ENCODE measurements at places on chromosomes 12 and 14.

DNA sequence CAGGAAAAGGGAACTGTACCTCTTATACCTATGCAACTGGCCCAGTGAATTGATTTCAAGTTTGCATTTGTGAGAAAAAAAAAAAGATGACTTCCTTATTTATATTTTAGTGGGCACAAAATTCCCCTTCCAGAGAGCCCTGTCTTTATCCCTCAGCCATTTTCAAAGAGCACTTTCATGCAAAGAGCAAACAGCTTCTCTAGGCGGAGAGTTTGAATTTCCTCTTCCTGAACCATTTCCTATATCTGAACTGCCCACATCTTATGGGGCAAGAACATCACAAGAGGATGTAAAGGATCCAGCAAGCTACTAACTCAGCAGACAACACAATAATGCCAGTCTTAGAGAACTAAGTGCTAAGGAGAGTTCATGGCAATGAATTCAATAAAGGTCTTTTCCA lies 22.3 kb upstream of the PLXNC1 start:
- no peak for DNase-seq

GRCh38 chr12:53972152-53972702 lies 699 bp upstream of the HOXC11 start:
- no peak for DNase-seq

DNA sequence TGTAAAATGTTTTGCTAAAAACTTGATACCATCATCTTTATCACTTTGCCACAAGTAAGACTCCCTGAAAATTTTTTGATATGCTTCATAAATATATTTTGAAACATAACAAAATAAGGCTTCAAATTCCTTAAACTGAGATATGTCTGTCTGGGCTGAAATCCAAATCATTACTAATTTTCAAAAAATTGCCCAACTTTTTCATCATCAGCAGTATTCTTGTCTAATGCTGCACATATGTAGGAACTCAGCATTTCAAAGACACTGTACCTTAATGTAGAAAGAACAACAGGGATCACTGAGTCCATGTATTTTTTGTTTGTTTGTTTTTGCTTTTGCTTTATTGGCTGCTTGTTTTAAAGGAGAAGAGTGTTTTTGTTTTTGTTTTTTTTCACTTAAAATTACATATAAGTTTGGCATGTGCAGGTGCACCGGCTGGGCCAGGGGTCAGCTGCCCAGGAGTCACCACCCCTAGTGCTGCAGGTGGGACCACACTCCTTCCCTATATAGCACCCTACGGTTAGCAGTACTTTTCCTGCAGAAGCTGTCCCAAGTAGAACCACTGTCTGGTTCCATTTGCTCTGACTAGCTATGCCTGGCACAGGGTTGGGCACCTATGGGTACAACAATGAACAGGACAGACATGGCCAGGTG lies 231.2 kb downstream of the PIK3C2G start:
- no peak for DNase-seq

DNA sequence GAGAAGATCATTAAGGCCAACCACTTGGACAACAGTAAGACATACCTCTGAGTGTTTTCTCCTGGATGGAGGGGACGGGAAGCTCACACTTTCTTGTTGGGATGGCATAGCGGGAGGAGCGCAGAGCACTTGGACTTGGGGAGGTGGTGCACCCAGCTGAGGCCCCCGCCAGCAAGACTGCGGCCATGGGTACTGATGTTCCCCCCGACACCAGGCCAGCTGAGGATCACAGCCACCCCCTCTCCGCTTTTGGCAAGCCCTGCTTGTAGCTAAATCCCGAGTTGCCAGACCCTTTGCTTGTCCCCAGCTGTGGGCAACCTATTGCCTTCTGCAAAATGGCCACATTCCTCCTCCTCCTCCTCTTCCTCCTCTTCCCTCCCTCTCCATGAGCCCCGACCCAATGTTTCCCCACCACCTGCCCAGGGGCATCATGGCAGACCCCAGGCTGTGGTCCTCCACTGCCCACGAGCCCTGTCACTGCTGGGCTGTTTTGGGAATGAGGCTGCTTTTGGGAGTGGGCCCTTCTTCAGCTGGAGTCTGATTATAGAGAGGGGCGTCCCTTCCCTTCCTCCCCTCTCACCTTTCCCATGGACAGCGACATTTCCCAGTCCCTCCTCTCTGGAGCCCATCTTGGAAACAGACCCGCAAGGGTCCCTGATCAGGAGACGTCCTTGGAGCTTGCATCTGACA lies 62.8 kb downstream of the PRMT8 start:
- DNase-seq, result no peak

GRCh38 chr14:22500954-22501726 lies 87.9 kb downstream of the DAD1 start:
- no peak for DNase-seq

- no peak for DNase-seq
Measured at GRCh38 chr14:73887694-73888459, 1.2 kb downstream of the ZNF410 start.

GRCh38 chr12:106845902-106846301 lies 71.4 kb downstream of the RIC8B start:
- no peak for DNase-seq

GRCh38 chr12:105359856-105360255 lies 29.4 kb downstream of the C12orf75 start:
- DNase-seq, result no peak

GRCh38 chr12:103839609-103840461 lies 1.2 kb downstream of the NT5DC3 start:
- DNase-seq, result no peak

DNA sequence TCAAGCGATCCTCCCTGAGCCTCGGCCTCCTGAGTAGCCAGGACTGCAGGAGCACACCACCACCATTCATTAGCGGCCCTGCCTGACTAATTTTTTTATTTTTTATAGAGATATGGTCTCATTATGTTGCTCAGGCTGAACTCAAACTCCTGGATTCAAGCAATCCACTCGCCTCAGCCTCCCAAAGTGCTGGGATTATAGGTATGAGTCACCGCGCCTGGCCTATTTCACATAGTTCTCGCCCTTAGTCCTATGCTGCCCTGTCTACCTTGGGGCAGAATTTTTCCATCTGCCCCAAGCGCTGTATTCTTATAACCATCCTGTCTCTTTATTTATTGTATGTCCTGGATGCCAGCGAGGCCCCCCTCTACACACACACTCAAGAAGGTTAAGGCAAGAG lies 50.9 kb upstream of the BCL2L14 start:
- no peak for DNase-seq

DNA sequence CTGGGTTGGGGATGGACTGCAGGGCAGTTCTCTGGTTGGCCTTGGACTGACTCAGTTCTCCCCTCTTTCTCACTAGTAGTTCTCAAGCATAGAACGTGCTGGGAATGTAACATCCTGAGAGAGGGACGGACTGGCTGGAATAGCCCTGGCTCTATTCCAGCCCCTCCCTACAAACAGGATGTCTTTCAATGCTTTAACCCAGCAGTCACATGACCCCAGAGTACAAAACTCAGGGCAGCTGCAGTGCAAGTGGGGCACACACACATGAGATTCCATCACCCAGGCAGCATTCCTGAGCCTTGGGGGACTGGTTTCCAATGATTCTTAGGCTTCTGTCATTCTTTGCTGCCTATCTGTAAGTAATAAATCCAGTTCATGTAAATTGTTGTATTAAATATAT lies 1.6 kb upstream of the ACOT6 start:
- DNase-seq, result no peak

GRCh38 chr14:76617440-76617839 lies 143.8 kb upstream of the VASH1 start:
- DNase-seq, result no peak

DNA sequence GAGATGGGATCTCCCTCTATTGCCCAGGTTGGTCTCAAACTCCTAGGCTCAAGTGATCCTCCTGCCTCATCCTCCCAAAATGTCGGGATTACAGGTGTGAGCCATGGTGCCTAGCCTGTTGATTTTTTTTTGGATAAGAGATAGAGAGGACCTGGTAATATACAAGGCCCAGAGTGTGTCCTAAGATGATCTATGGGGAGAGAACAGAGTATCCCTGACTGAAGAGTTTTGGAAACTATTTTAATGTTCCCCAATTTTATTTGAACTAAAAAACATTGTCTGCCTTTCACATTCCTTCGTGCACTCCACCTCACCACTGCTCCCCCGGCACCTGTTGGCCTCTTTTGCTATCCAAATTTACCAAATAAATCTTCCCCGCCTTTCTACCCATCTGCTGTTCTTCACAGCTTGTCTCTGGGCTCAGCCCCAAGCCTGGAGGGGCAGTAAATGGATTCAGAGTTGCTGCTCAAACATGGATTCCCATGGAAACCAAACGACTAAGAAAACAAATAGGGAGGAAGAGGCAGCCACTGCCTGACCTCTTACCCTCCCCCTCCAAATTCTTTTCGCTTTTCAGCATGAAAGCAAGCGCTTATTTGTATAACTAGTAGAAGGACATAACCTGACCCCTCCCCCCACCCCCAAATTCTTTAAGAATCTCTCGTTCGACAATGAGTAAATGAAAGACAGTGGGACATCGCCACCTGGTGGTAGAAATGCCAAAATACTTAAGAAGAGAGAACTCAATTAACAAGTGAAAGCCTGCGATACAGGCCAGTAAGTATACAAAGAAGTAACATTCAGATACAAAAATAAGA lies 22.6 kb downstream of the OR10G3 start:
- peak; percentile 92 for DNase-seq

DNA sequence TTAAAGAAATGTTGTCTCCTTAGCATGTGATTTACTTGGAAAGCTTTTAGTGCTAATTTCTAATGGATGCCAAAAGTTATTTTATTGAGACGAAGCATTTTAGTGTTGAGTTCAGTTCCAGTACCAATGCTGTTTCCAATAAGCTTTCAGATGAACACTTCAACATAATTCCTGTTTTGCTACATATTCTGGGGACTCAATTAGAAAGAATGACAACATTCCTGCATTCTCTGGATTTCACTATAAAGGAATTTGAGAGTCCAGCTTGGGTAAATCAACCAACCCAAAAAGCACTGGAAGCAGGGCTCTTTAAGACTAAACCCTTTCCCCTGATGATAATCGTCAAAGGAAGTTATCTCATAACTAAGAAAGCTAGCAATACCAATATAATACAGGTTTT lies 353.0 kb upstream of the TMTC1 start:
- DNase-seq, result no peak

DNA sequence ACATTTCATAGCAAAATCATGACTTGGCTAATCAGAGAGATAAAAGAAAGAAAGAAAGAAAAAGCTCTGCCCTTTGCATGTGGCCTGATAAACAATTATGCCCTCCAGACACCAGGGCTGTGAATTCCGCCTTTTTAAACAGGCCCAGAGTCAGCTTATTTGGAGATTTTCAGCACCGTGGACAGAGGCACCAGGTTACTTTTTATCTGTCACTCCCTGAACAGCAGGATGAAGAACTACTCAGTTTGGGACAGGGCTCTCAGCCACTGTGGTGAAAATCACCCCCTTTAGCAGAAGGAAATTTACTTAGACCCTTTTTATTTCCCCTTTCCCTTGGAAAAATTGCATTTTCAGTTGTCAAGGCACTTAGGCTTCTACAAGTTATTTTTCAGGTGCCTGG lies 359.9 kb downstream of the NRXN3 start:
- DNase-seq, result no peak

- no peak for DNase-seq
Measured at GRCh38 chr12:7498809-7499208, 4.8 kb downstream of the CD163 start.

DNA sequence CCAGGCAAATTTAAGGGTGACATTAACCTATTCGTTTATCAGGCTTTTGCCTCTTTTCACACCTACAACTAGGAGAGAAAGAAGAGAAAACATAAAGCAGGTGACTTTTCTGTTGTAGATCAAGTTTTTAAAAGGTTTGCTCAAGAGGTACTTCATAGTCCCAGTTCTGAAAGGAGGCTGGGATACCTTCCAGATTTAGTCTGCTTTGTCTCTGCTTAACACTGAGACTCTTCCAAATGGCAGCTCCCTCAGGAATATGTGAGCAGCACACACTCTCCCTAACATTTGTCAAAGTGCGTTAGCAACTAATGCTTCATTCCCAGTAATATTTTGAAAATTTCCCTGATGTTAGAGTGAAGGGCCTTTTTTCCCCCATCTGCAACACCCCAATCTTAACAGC lies 133.7 kb upstream of the RASSF8 start:
- DNase-seq, result no peak

- no peak for DNase-seq
Measured at GRCh38 chr12:55385891-55386290, 14.4 kb upstream of the OR6C65 start.

GRCh38 chr14:20684662-20685456 lies 499 bp downstream of the RNASE4 start:
- DNase-seq, result no peak

DNA sequence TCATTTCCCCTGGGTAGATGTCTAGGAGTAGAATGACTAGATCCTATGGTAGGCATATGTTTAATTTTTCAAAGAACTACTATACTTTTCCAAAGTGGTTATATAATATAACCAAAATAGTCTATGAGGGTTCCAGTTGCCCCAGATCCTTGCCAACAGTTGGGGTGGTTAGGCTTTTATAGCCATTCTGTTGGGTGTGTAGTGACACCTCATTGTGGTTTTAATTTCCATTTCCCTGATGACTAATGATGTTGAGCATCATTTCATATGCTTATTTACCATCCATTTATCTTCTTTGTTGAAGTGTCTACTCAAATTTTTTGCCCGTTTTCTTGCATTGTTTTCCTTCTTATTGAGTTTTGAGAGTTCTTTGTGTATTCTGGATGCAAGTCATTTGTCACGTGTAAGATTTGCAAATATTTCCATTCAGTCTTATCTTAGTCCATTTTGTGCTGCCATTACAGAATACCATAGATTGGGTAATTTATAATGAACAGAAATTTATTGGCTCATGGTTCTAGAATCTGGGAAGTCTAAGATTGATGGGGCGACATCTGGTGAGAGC lies 4.7 kb downstream of the SYNE2 start:
- no peak for DNase-seq

DNA sequence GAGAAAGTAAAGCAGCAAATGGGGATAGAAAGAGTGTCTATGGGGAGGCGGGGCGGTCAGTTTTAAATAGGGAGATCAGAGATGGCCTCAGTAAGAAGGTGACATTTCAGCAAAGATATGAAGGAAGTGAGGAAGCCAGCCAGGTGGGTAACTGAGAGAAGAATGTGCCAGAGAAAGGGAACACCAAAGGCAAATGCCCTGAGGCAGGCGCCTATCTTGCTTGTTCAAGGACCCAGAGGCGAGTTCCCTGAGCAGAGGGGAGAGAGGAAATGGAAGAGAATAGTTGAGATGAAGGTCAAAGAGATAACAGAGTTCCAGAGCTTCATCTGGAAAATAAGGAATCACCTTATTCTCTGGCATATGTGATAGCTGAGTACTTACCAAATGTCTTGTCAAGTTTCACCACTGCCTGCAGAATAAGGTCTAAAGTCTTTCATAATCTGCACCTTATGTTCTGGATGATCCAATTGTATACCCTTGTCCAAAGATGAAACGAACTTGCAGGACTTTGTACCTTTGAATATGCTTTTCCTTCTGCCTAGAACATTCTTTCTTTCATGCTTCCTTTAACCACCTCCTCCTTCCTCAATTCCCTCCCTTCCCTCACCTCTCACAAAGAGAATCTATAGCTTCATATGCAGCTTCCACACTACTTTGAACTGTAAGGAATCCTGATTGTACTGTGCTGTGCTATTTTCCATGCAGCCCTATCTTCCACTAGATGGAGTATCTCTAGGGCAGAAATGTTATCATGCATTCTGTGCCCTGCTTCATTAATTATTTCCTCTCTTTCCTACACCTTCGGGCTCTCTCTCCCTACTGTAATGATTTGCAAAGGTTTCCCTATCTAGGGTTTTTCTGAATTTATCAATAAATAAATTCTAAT lies 38.5 kb downstream of the GNPTAB start:
- no peak for DNase-seq

- DNase-seq, result no peak
Measured at GRCh38 chr12:25785134-25785533, 173.3 kb upstream of the RASSF8 start.

GRCh38 chr14:61712137-61712536 lies 16.8 kb downstream of the HIF1A start:
- no peak for DNase-seq

Data from NCI-H2029 (cell line).